ENCODE measurements at places on chromosomes 12 and 14.

- H3K4me3 ChIP-seq = no peak overlapping the region
- H3K36me3 ChIP-seq = no peaks in the 10 kb centered on the region
- no peak for DNase-seq
- no peaks in the 10 kb centered on the region for H3K27me3 ChIP-seq
Measured at GRCh38 chr12:93722835-93723567, 45.8 kb downstream of the CRADD start.

GRCh38 chr12:1413930-1414329 lies 180.5 kb downstream of the FBXL14 start:
- H3K4me3 ChIP-seq = no peak overlapping the region
- no peak overlapping the region for H3K27ac ChIP-seq

DNA sequence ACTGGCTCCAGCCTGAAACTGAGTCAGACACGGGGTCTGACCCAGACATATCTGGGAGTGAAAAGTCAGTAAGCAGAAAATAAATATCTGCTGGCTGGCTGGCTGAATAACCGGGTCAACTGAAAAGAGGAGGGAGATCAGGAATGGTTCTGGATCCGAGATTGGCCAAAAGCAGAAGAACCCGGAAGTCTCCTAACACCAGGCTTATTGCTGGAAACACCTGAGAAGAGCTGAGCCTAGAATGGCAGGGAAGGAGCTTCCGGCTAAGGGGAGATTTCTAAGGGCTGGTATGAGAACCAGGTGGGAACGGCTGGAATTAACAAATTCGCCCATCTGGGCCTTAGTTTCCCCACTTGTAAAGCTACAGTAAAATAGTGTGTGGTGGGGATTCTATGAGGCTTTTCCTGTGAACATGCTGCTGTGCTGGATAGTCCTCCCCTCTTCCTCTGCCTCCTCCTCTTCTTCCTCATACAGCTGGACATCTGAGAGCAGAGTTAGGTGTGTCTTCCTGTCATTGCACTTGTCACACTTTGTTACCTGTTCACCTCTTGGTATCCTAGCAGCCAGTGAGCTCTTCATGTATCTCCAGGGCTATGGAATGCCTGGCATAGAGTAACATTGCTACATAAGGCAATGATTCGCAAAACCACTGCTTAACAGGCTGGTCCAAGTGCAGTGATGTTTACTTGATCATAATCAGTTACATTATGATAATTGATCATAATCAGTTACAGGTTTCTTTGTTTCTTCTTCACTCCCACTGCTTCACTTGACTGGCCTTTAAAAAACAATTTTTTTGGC lies 2.0 kb upstream of the SHMT2 start:
- DNase-seq = no peak
- H3K27me3 ChIP-seq = no peaks in the 10 kb centered on the region
- no peak overlapping the region for H3K4me3 ChIP-seq
- peaks cover 19% of the 10 kb centered on the region for H3K4me1 ChIP-seq

DNA sequence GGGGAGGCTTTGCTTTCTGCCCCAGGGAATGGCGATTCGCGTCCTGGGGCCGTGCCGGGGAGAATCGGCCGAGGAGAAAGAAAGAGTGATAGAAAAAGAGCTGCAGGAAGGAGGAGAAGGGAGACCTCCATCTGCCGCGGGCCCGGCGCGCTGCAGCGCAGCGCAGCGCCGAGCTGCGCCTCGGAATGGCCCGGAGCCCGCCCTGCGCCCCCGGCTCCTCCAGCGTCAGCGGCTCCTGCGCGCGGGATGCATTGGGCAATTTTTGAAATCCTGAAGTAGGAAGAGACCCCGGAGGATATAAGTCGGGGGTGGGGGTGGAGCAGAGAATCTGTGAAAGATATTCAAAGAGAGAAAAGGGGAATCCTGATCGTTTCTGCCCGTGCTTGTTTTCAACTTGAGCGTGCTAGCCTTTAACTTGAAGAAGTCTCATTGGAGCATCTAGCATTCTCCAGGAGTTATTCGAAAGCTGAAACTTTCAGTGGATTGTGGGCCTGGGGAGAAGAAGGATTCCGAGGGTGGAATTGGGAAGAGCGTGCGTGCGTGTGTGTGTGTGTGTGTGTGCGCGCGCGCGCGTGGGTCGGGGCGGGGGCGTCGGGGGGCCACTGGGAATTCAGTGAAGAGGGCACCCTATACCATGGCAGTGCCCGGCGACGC lies 441 bp downstream of the PDE3A start:
- no peaks in the 10 kb centered on the region for H3K4me1 ChIP-seq
- DNase-seq = peak; percentile 72
- H3K27me3 ChIP-seq = no peaks in the 10 kb centered on the region
- peak overlapping the region; percentile 95 for H3K27ac ChIP-seq
- H3K4me3 ChIP-seq = peak overlapping the region; percentile 98

GRCh38 chr14:75158843-75159614 lies 17.4 kb downstream of the TMED10 start:
- H3K36me3 ChIP-seq = no peaks in the 10 kb centered on the region
- H3K4me1 ChIP-seq = no peaks in the 10 kb centered on the region
- H3K4me3 ChIP-seq = no peak overlapping the region
- DNase-seq = no peak
- no peak overlapping the region for H3K27ac ChIP-seq
- H3K27me3 ChIP-seq = no peaks in the 10 kb centered on the region

GRCh38 chr12:91866566-91866965 lies 279.1 kb downstream of the BTG1 start:
- H3K27me3 ChIP-seq = no peaks in the 10 kb centered on the region
- H3K4me1 ChIP-seq = no peaks in the 10 kb centered on the region
- no peaks in the 10 kb centered on the region for H3K36me3 ChIP-seq
- no peak for DNase-seq

DNA sequence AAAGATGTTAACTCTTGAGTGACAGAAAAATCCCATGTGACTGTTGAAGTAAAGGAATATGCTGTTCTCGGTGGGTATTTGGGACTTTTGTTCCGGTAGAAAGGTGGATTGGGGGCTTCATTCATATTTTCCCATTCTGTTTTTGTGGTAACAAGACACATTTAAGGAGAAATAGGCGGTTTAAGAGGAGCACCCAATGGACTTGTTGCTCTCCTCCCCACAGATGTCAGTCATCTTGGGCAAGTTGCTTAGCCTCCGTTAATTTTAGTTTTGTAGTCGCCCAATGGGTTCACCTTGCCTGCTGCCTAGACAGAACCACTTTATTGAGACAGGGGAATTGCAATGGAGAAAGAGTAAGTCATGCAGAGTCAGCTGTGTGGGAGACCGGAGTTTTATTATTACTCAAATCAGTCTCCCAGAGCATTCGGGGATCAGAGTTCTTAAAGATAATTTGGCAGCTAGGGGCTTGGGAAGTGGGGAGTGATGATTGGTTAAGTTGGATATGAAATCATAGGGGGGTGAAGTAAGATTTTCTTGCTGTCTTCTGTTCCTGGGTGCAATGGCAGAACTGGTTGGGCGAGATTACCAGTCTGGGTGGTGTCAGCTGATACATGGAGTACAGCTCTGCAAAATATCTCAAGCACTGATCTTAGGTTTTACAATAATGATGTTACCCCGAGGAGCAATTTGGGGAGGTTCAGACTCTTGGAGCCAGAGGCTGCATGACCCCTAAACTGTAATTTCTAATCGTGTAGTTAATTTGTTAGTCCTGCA lies 50.3 kb downstream of the SLC38A1 start:
- peaks cover 30% of the 10 kb centered on the region for H3K4me1 ChIP-seq
- no peak overlapping the region for H3K4me3 ChIP-seq
- H3K36me3 ChIP-seq = peaks cover 36% of the 10 kb centered on the region
- H3K27ac ChIP-seq = no peak overlapping the region
- no peaks in the 10 kb centered on the region for H3K27me3 ChIP-seq

DNA sequence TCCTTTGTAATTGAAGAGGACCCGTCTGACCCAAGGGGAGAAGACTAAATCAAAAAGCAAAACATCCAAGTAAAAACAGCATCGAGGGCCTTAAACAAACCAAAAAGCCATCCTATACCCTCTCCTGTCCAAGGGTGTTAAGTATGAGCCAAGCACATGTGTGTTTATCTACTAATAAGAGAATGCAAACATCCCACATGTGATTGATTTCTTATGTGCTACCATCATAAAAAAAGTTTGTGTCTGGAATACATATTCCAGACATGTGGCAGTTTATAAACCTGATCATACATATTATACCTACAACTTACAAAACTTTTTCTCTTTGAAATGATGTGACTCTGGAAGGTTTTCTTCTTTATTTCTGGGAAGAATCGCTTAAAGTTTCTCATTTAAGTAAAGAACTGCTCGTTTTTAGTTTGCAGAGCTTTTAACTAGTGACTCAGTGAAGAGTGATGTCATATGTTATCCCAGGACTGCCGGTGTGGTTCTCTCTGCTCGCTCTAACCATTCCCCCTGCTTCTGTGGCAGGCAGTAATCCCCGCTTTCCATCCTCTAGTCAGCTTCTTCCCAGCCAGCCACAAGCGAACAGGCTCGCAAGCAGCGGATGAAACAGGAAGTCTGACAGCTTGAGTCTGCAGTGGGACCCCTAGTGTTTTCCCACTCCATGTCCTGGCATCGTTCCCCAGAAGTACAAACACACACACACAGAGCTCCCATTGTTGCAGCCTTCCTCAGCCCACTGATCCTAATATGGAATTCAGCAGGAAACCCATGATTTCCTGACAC lies 431 bp upstream of the RHOJ start:
- no peak overlapping the region for H3K27ac ChIP-seq
- peak; percentile 34 for DNase-seq
- H3K36me3 ChIP-seq = no peaks in the 10 kb centered on the region
- peaks cover 3% of the 10 kb centered on the region for H3K4me1 ChIP-seq
- H3K4me3 ChIP-seq = peak overlapping the region; percentile 65

DNA sequence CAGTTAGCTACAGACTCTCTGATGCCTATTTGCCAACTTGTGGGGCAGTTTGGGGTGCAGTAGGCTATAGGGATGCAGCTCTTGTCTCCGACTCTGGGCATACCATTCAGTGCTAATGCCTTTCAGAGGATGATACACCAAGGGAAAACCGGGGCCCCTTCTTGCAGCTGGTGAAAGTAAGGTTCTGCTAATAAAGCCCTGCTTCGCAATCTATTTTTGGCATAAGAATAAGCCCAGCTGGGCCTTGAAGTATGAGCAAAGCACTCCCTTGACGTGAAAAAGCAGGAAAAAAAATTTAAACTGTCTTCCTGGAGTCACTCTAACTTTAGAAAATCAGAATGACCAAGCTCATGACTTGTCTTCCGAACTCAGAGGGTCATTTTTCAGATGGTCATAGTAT lies 124.1 kb upstream of the RBM19 start:
- H3K27me3 ChIP-seq = no peaks in the 10 kb centered on the region
- H3K4me1 ChIP-seq = no peaks in the 10 kb centered on the region
- DNase-seq = no peak
- H3K36me3 ChIP-seq = no peaks in the 10 kb centered on the region
- no peak overlapping the region for H3K27ac ChIP-seq
- no peak overlapping the region for H3K4me3 ChIP-seq

DNA sequence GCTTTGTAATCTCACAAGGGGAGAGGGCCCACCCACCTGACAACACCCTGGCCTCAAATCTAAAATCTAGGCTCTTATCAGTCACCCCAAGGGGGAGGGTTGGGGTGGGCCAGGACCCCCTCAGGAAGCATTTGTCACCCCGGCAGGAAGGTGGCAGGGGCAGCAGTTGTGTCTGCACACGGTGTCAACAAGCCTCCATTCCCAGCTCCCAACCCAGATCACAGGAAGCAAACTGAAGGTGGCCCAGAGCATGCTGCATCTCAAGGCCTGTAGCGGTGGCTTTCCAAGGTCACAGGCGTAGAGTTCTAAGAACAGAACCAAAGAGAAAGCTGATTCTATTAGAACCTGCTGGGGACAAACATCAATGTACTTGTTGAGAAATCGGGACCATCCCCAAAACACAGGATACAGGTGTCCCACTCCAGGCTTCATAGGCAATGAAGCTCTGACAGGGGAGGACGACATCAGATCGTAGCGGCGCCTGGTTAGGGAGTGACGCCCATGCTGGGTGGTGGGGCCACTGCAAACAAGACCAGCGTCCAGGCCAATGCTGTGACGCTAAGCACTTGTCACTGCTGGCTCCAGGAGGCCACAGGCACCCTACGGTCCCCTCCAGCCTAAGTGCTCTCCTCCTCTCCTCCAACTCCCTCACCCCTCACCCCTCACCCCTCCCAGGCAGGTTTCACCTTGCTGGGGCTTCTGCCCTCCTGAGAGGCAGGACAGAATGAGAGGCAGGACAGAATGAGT lies 52.9 kb downstream of the CCDC88C start:
- no peaks in the 10 kb centered on the region for H3K27me3 ChIP-seq
- no peaks in the 10 kb centered on the region for H3K36me3 ChIP-seq

DNA sequence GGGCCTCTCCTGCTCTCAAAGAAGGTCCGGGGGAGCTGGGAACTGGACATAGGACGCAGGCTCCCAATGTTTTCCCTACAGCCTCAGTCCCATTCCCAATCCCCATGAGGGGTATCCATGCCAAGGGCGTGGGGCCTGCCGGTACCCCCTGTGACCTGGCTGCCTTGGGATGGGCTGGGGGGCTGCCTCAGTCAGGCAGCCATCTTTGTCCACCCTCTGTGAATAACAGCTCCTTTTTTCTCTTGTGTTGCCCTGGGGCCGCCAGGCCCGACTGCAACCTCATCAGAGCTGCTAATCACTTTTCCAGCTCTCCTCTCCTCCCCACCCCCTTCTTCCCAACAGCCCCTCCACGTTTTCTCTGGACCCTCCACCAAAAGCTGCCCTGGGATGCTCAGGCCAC lies 11.2 kb downstream of the FIGNL2 start:
- peak; percentile 54 for DNase-seq
- H3K27ac ChIP-seq = no peak overlapping the region
- H3K4me1 ChIP-seq = no peaks in the 10 kb centered on the region
- H3K27me3 ChIP-seq = peaks cover 4% of the 10 kb centered on the region
- H3K4me3 ChIP-seq = no peak overlapping the region

DNA sequence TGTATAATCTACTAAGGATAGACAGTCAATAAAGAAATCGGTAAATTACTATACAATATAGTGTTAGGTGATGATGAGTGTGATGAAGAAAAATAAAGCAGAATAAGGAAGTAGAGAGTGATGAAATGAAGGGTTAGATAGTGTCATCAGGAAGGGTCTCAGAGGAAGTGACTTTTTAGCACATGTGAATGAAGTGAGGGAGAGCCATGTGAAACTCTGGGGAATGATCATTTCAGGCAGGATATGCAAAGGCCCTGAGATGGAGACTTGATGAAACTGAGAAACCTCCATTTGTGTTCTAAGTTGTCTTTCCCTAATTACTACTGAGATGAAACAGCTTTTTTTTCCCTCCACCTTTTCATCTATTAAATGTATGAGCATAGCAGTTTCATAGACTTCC lies 19.4 kb upstream of the GNPTAB start:
- H3K27me3 ChIP-seq = no peaks in the 10 kb centered on the region
- no peak for DNase-seq
- H3K4me1 ChIP-seq = peaks cover 5% of the 10 kb centered on the region
- no peak overlapping the region for H3K27ac ChIP-seq
- H3K4me3 ChIP-seq = no peak overlapping the region

- DNase-seq = no peak
- H3K27ac ChIP-seq = no peak overlapping the region
- H3K27me3 ChIP-seq = no peaks in the 10 kb centered on the region
- no peak overlapping the region for H3K4me3 ChIP-seq
- H3K4me1 ChIP-seq = peaks cover 35% of the 10 kb centered on the region
Measured at GRCh38 chr14:95884377-95884776, 7.7 kb downstream of the TUNAR start.

- H3K27me3 ChIP-seq = no peaks in the 10 kb centered on the region
- no peak overlapping the region for H3K27ac ChIP-seq
- H3K4me3 ChIP-seq = no peak overlapping the region
- H3K36me3 ChIP-seq = no peaks in the 10 kb centered on the region
Measured at GRCh38 chr12:69660164-69660863, 38.8 kb downstream of the BEST3 start.

- H3K4me3 ChIP-seq = no peak overlapping the region
- no peaks in the 10 kb centered on the region for H3K36me3 ChIP-seq
- peaks cover 5% of the 10 kb centered on the region for H3K27me3 ChIP-seq
- H3K4me1 ChIP-seq = peaks cover 19% of the 10 kb centered on the region
- DNase-seq = no peak
Measured at GRCh38 chr14:22474730-22475351, 114.2 kb downstream of the DAD1 start.

Data from SK-N-SH (cell line).